ENCODE measurements at places on chromosomes 11 and 22.

DNA sequence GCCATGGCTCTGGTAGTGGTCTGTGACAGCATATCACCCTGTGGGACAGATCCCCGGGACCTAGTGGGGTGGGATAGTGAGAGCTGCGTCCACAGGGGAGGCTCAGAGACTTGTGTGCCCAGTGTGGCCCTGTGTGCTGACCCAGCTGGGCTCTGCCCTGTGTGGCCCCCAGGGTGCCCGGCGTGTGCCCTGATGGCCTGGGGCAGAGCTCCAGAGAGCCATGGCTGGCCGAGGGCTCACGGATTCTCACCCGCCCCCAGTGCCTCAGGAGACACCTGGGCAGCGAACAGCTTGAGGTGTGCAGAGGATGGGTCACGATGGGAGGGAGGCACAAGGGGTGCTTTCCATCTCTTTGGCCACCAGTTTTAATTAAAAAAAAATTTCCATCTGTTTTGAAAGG is 11.8 kb downstream of the LRP5 start:
- peaks cover 15% of the 10 kb centered on the region for H3K4me1 ChIP-seq
- no peak for DNase-seq
- H3K27me3 ChIP-seq = no peaks in the 10 kb centered on the region
- H3K27ac ChIP-seq = no peak overlapping the region

DNA sequence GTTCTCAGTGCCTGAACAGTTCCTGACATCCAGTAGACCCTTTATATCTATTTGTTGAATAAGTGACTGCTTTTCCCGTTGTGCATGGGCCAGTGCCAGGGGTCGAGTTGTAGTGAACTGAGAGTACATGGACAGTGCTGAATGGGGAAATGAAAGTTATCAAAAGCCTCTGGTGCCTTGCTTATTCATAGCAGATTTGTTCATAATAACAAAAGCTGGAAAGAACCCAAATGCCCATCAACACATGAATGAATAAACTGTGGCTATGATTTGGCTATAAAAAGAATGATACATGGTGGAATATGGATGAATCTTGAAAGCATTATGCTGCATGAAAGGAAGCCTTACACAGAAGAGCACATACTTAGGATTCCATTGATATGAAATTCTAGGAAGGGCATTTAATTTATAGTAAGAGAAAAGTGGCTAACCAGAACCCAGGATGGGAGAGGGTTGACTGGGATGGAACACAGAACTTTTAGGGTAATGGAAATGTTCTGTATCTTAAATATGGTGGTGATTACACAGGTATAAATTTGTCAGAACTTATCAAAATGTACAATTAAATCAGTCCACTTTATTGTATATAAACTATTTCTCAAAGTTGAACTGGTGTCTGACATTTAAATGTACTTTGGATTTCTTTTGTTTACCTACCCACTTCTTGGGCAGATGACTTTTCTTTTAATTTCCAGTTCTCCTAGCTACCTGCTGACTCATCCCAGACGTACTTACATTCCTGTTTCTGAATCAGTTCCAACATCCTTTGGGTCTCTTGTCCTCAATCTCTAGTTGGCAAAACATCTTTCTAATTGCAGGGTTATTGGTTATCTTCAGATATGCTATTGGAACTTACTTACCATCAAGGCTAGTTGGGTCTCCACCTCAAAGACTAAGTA is 42.8 kb downstream of the PACS1 start:
- no peaks in the 10 kb centered on the region for H3K36me3 ChIP-seq
- H3K27ac ChIP-seq = peak overlapping the region; percentile 48
- no peak for DNase-seq
- peaks cover 58% of the 10 kb centered on the region for H3K4me1 ChIP-seq

GRCh38 chr22:40638261-40638660 is 1.7 kb upstream of the MRTFA start:
- peaks cover 19% of the 10 kb centered on the region for H3K4me1 ChIP-seq
- H3K36me3 ChIP-seq = no peaks in the 10 kb centered on the region
- H3K27me3 ChIP-seq = no peaks in the 10 kb centered on the region

- no peak for DNase-seq
- H3K4me1 ChIP-seq = peaks cover 16% of the 10 kb centered on the region
- H3K27ac ChIP-seq = no peak overlapping the region
- H3K27me3 ChIP-seq = no peaks in the 10 kb centered on the region
Observed at GRCh38 chr11:33060271-33060670, 20.9 kb downstream of the TCP11L1 start.

- H3K27ac ChIP-seq = no peak overlapping the region
- H3K36me3 ChIP-seq = no peaks in the 10 kb centered on the region
- no peak overlapping the region for H3K4me3 ChIP-seq
- H3K4me1 ChIP-seq = no peaks in the 10 kb centered on the region
Observed at GRCh38 chr11:65726660-65727059, 6.1 kb upstream of the RNASEH2C start.

- peaks cover 11% of the 10 kb centered on the region for H3K4me1 ChIP-seq
- no peak for DNase-seq
- no peak overlapping the region for H3K27ac ChIP-seq
- H3K27me3 ChIP-seq = no peaks in the 10 kb centered on the region
- H3K4me3 ChIP-seq = no peak overlapping the region
- no peaks in the 10 kb centered on the region for H3K36me3 ChIP-seq
Observed at GRCh38 chr11:114034956-114035355, 24.6 kb upstream of the ZBTB16 start.

- no peak overlapping the region for H3K27ac ChIP-seq
- H3K27me3 ChIP-seq = peaks cover 4% of the 10 kb centered on the region
- peaks cover 4% of the 10 kb centered on the region for H3K4me1 ChIP-seq
- peak; percentile 72 for DNase-seq
Observed at GRCh38 chr11:33362051-33362910, 105.1 kb downstream of the HIPK3 start.

GRCh38 chr22:46739094-46739870 is 1.2 kb upstream of the CERK start:
- no peaks in the 10 kb centered on the region for H3K36me3 ChIP-seq
- peak; percentile 61 for DNase-seq
- no peaks in the 10 kb centered on the region for H3K27me3 ChIP-seq

GRCh38 chr22:30001459-30001858 is 78.8 kb upstream of the HORMAD2 start:
- no peaks in the 10 kb centered on the region for H3K27me3 ChIP-seq
- no peak overlapping the region for H3K27ac ChIP-seq
- H3K4me3 ChIP-seq = no peak overlapping the region

GRCh38 chr11:69915501-69916250 is 96.5 kb upstream of the FGF3 start:
- no peak overlapping the region for H3K4me3 ChIP-seq
- DNase-seq = no peak
- no peak overlapping the region for H3K27ac ChIP-seq
- H3K27me3 ChIP-seq = peaks cover 2% of the 10 kb centered on the region

GRCh38 chr11:44568331-44568657 is 2.8 kb downstream of the CD82 start:
- peak overlapping the region; percentile 6 for H3K4me3 ChIP-seq
- no peaks in the 10 kb centered on the region for H3K36me3 ChIP-seq
- no peak for DNase-seq
- H3K4me1 ChIP-seq = peaks cover 72% of the 10 kb centered on the region

DNA sequence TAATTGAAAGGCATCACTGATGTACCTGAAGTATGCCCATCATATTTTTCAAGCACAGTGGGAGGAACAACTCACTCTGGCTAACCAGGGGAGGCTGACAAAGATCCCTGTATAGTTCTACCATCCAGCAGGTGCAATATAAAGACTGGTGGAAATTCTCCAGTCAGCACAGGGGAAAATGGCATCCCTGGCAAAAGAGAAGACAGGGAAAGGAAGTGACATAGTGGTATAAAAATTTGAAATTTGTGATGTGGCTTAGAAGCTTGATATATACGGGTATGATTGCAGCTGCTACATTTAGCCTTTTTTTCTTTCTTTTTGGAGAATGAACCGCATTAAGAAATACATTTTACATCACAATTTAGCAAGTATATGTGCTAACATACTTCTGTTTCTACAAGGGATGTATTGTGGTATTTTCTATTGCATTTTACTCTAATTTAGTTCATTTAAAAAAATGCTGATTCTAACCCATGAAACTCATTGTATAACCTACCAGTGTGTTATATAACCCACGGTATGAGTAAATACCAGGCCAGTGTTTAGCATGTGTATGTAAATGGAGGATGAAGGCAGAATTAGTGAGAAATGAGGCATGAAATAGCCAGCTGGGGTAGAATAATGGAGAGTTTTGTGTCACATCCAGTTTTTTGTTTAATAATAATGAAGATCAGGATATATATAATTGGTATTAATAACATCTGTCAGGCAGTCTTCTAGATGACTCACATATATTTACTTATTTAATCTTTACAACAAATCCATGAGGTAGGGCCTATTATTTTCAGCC is 186.1 kb downstream of the ARHGAP42 start:
- no peak for DNase-seq
- no peaks in the 10 kb centered on the region for H3K27me3 ChIP-seq
- no peak overlapping the region for H3K27ac ChIP-seq
- H3K4me3 ChIP-seq = no peak overlapping the region
- no peaks in the 10 kb centered on the region for H3K36me3 ChIP-seq
- H3K4me1 ChIP-seq = no peaks in the 10 kb centered on the region

GRCh38 chr11:68160100-68160695 is 39.0 kb upstream of the CHKA start:
- H3K27me3 ChIP-seq = no peaks in the 10 kb centered on the region
- no peaks in the 10 kb centered on the region for H3K4me1 ChIP-seq
- DNase-seq = no peak
- no peak overlapping the region for H3K27ac ChIP-seq

- H3K27ac ChIP-seq = no peak overlapping the region
- H3K27me3 ChIP-seq = no peaks in the 10 kb centered on the region
- no peaks in the 10 kb centered on the region for H3K4me1 ChIP-seq
- DNase-seq = no peak
- H3K4me3 ChIP-seq = no peak overlapping the region
Observed at GRCh38 chr11:115065830-115066664, 387.7 kb downstream of the NXPE2 start.

DNA sequence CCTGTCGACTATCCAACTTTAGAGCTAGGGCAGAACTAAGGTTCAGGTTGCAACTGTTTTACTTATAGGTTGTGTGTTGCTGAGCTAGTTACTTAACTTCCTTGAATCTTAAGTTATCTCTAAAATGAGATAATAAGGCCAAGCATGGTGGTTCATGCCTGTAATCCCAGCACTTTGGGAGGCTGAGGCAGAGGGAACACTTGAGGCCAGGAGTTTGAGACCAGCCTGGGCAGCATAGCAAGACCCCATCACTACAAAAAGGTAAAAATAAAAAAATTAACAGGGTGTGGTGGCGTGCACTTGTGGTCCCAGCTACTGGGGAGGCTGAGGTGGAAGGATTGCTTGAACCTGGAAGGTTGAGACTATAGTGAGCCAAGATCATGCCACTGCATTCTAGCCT is 2.1 kb downstream of the ACCS start:
- no peak overlapping the region for H3K4me3 ChIP-seq
- H3K4me1 ChIP-seq = peaks cover 13% of the 10 kb centered on the region
- peaks cover 1% of the 10 kb centered on the region for H3K36me3 ChIP-seq
- no peaks in the 10 kb centered on the region for H3K27me3 ChIP-seq
- no peak overlapping the region for H3K27ac ChIP-seq

- peaks cover 31% of the 10 kb centered on the region for H3K4me1 ChIP-seq
- H3K36me3 ChIP-seq = no peaks in the 10 kb centered on the region
- H3K27me3 ChIP-seq = no peaks in the 10 kb centered on the region
- no peak overlapping the region for H3K4me3 ChIP-seq
- DNase-seq = no peak
Observed at GRCh38 chr11:114058026-114058706, 1.3 kb upstream of the ZBTB16 start.

DNA sequence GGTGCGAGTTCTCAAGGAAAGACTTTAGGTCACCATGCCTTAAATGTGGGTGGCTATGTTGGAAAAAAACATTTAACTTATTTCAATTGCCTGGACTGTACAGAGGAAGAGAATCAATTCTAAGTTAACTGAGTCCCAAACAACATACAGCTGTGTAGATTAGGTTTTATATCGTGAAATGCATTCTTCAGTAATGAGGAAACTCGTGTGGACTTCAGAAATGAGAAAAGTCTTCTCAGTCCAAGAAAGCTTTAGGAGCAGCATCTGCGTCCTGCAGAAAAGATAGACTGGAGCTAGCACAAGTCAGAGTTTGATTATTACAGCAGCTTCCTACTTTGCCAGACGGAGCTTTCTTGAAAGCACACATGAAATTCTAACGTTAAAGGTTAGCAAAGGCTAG is 673.0 kb downstream of the OPCML start:
- no peaks in the 10 kb centered on the region for H3K4me1 ChIP-seq
- no peaks in the 10 kb centered on the region for H3K27me3 ChIP-seq
- H3K4me3 ChIP-seq = no peak overlapping the region

DNA sequence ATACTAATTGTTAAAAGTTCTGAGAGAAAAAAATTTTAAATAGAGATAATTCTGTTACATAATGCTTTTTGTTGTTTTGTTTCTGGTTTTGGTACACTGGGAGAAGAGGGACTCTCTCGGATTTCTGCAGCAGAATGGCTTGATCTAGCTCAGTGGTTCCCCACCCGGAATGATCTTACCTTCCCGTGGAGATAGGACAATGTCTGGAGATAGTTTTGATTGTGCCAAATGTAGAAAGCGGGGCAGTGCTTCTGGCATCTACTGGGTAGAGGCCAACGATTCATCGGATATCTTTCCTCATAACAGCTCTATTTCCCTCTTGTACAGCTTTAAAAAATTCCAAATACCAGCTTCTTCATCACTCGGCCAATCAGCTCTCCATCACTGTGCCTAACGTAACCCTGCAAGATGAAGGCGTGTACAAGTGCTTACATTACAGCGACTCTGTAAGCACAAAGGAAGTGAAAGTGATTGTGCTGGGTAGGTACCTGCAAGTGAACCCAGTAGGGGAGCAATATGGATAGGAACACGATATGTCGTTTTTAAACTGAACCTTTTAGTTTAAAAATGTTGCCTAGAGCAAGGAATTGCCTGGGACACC is 13.2 kb downstream of the CRTAM start:
- H3K27ac ChIP-seq = no peak overlapping the region
- no peaks in the 10 kb centered on the region for H3K27me3 ChIP-seq
- H3K4me1 ChIP-seq = peaks cover 53% of the 10 kb centered on the region

GRCh38 chr11:134022748-134023147 is 46.1 kb upstream of the JAM3 start:
- no peak overlapping the region for H3K27ac ChIP-seq
- no peak overlapping the region for H3K4me3 ChIP-seq
- H3K27me3 ChIP-seq = no peaks in the 10 kb centered on the region
- no peaks in the 10 kb centered on the region for H3K36me3 ChIP-seq

- H3K36me3 ChIP-seq = no peaks in the 10 kb centered on the region
- no peak overlapping the region for H3K4me3 ChIP-seq
- peaks cover 16% of the 10 kb centered on the region for H3K4me1 ChIP-seq
- DNase-seq = no peak
Observed at GRCh38 chr22:21009638-21010425, 5.1 kb upstream of the P2RX6 start.

- peak; percentile 36 for DNase-seq
- H3K4me3 ChIP-seq = no peak overlapping the region
- H3K36me3 ChIP-seq = no peaks in the 10 kb centered on the region
- H3K27me3 ChIP-seq = no peaks in the 10 kb centered on the region
Observed at GRCh38 chr11:61532134-61533038, 23.8 kb downstream of the LRRC10B start.

Data from natural killer cell (primary cell).